ENCODE measurements at places on chromosomes 5 and 9.

DNA sequence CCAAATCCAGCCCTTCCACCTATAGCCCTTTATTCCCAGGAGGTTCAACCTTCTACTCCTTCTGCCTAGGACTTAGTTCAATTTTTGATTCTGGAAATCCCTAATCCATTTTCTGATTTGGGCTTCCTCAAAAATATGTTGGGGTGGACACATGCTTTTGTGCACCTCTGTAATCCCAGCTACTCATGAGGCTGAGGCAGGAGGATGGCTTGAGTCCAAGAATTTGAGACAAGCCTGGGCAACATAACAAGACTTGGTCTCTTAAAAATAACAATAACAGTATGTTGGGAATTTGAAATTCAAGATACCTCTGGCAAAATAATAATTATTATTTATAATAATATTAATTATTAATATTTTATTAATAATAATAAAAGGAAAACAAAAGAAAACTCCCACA is 188.7 kb upstream of the TLE4 start:
- no peak for DNase-seq
- no peaks in the 10 kb centered on the region for H3K36me3 ChIP-seq
- no peak overlapping the region for H3K27ac ChIP-seq
- no peak overlapping the region for H3K4me3 ChIP-seq
- no peaks in the 10 kb centered on the region for H3K27me3 ChIP-seq

DNA sequence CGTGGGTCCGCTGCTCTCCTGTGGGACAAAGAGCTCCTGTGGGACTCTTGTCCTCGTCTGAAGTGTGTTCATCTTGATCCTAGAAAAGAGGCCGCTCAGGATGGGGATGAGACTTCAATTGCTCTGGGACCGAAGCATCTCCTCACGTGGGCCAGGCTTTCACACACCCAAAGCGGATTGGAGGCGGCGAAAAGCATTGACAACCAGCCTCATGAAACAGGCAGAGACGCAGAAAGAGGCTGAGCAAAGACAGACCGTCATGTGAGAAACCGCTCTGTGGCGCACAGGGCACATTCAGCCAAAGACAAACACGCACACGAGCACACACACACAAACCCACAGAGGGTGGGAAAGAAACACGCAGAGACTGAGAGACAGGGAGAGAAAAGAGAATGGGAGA is 479.5 kb downstream of the SPATA31A7 start:
- no peaks in the 10 kb centered on the region for H3K4me1 ChIP-seq
- no peaks in the 10 kb centered on the region for H3K36me3 ChIP-seq
- H3K27me3 ChIP-seq = no peaks in the 10 kb centered on the region
- H3K27ac ChIP-seq = no peak overlapping the region

GRCh38 chr5:93805616-93806379 is 64.4 kb upstream of the POU5F2 start:
- no peak overlapping the region for H3K27ac ChIP-seq
- peaks cover 9% of the 10 kb centered on the region for H3K4me1 ChIP-seq
- DNase-seq = no peak
- H3K27me3 ChIP-seq = no peaks in the 10 kb centered on the region
- no peak overlapping the region for H3K4me3 ChIP-seq
- no peaks in the 10 kb centered on the region for H3K36me3 ChIP-seq

- H3K36me3 ChIP-seq = no peaks in the 10 kb centered on the region
- no peak overlapping the region for H3K4me3 ChIP-seq
- H3K4me1 ChIP-seq = peaks cover 3% of the 10 kb centered on the region
- no peak overlapping the region for H3K27ac ChIP-seq
These were observed 1008.9 kb downstream of the EFNA5 start for GRCh38 chr5:106661866-106662265.

- H3K4me3 ChIP-seq = no peak overlapping the region
- no peaks in the 10 kb centered on the region for H3K36me3 ChIP-seq
- DNase-seq = no peak
- H3K27me3 ChIP-seq = no peaks in the 10 kb centered on the region
- no peak overlapping the region for H3K27ac ChIP-seq
These were observed 192.2 kb downstream of the C9orf152 start for GRCh38 chr9:110015759-110016158.

GRCh38 chr5:35880156-35880555 is 23.5 kb downstream of the IL7R start:
- H3K4me1 ChIP-seq = peaks cover 4% of the 10 kb centered on the region
- H3K27me3 ChIP-seq = no peaks in the 10 kb centered on the region
- H3K27ac ChIP-seq = no peak overlapping the region
- DNase-seq = no peak

DNA sequence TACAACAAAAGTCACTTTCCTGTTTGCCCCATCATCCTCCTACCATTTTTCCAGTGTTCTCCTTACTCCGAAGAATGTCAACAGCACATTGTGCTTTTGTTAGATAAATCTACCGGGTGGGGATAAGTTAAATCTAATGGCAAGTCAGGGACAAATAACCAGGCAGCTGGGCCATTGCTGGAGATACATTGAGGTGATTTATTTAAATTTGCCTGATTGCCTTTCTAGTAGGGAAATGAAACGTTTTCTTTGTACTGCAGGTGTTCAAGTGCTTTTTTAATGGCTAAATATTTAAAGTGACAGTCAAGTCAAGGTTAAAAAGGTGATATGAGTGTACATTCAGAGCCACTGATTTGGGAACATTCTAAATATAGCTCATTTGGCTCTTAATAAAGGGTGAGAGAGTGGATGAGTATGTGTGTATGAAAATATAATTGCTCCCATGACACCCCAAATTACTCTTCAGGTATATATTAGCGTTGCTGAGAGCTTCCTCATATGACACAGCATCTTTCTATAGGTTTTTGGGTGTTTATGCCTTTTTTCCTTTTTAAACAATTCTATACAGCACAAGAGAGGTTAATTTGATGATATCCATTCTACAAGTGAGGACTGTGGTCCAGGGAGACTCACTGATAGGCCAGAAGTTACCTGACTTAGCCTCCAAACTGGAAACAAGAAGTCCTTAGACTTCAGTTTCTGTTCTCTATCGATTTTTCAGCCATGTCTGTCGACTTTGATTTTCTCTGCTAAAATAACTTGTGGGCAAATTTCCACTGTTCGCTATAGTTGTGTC is 51.9 kb downstream of the DMRT2 start:
- no peak for DNase-seq
- no peak overlapping the region for H3K4me3 ChIP-seq
- no peak overlapping the region for H3K27ac ChIP-seq
- no peaks in the 10 kb centered on the region for H3K36me3 ChIP-seq
- no peaks in the 10 kb centered on the region for H3K27me3 ChIP-seq
- peaks cover 3% of the 10 kb centered on the region for H3K4me1 ChIP-seq

- H3K27me3 ChIP-seq = no peaks in the 10 kb centered on the region
- no peak overlapping the region for H3K4me3 ChIP-seq
- H3K27ac ChIP-seq = peak overlapping the region; percentile 1
- no peak for DNase-seq
- peaks cover 3% of the 10 kb centered on the region for H3K4me1 ChIP-seq
- H3K36me3 ChIP-seq = no peaks in the 10 kb centered on the region
These were observed 389.1 kb upstream of the KIF2A start for GRCh38 chr5:61916621-61917620.

GRCh38 chr5:157366741-157367674 is 93.0 kb upstream of the NIPAL4 start:
- H3K4me1 ChIP-seq = no peaks in the 10 kb centered on the region
- H3K36me3 ChIP-seq = no peaks in the 10 kb centered on the region
- H3K4me3 ChIP-seq = no peak overlapping the region
- H3K27me3 ChIP-seq = no peaks in the 10 kb centered on the region
- H3K27ac ChIP-seq = no peak overlapping the region
- DNase-seq = no peak

DNA sequence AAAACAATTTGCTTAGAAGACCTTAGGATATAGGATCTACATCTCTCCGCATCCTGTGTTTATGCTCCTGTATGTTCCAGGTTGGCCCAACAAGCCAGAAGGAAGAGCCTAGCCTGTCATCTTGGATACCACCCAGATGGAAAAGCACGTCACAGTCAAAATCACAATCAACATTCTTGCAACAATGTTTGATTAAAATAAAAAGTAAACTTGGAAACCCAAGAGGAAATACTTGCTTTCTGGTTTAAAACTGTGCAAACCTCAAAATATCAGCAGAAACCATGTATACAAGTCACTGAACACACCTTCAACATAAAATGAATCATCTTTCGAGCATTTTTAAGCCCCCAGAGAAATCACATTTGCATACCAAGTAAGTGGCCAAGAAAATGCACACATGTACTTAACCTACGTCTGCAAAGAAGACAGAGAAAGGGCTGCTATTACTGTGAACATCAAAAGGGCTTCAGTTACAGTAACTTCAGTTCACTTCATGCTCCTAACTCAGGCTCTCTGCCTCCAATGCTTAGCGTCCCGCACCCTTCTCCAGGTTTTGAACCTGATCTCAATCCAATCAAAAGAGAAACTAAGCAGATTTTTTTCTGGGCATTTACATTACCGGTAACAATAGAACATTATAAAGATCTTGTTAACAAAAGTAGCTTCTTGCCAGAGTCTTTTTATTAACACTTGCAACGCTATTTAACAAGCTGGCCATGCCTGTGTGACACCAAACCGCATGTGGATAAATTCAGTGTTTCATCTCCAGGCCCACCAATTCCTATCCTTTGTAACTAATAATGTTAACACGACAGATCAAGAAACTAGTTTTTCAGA is 1.3 kb downstream of the ENC1 start:
- DNase-seq = no peak
- peak overlapping the region; percentile 83 for H3K4me3 ChIP-seq
- H3K27ac ChIP-seq = peak overlapping the region; percentile 85
- H3K36me3 ChIP-seq = peaks cover 10% of the 10 kb centered on the region
- peaks cover 36% of the 10 kb centered on the region for H3K4me1 ChIP-seq

DNA sequence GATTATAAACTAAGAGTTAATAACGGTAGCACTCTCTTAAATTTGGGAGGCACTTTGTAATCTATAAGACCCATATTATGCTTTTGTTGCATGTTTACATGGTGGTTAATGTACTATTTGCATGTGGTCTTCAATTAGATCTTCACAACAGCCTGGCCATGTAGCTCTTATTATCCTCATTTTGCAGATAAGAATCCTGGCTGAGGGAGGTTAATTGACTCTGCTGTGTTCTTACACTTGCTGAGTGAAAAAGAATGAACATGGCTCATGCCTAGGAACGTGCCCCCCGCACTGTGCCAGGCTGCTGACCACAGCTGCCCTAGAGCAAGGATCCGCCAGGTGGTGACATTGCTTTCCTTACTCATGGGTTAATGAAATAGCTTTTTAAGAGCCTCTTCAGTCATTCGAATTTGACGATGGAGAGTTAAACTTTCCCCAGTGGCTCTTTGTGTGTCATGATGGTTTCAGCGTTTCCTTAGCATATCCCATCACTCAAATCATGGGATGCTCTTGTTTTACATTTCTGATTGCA is 97.9 kb downstream of the CDH6 start:
- no peak overlapping the region for H3K27ac ChIP-seq
- no peak overlapping the region for H3K4me3 ChIP-seq
- H3K36me3 ChIP-seq = no peaks in the 10 kb centered on the region
- H3K27me3 ChIP-seq = no peaks in the 10 kb centered on the region

GRCh38 chr5:9105851-9106250 is 440.0 kb downstream of the SEMA5A start:
- H3K4me3 ChIP-seq = no peak overlapping the region
- H3K27ac ChIP-seq = no peak overlapping the region
- H3K4me1 ChIP-seq = no peaks in the 10 kb centered on the region
- DNase-seq = no peak

DNA sequence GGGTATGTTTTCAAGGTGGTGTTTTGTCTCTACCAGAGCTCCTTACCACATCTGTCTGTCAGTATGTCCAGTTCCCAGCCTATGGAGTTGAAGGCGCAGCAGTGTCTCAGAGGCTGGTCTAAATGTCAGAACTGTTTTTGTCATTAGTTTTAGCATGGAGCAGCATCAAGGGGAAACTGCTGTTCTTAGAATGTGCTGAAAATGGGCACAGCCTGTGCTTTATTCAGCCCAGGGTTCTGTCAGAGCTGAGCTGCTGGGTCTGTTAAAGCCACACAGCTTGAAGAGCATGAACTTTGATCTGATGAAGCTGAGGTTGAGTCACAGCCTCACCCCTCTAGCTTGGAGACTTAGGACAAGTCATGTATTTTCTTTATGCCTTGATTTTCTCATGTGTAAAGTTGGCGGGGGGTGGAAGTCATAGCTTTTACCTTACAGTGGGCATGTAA is 71.9 kb downstream of the RALGPS1 start:
- H3K27me3 ChIP-seq = no peaks in the 10 kb centered on the region
- no peaks in the 10 kb centered on the region for H3K36me3 ChIP-seq
- H3K4me1 ChIP-seq = peaks cover 34% of the 10 kb centered on the region
- peak overlapping the region; percentile 49 for H3K27ac ChIP-seq

DNA sequence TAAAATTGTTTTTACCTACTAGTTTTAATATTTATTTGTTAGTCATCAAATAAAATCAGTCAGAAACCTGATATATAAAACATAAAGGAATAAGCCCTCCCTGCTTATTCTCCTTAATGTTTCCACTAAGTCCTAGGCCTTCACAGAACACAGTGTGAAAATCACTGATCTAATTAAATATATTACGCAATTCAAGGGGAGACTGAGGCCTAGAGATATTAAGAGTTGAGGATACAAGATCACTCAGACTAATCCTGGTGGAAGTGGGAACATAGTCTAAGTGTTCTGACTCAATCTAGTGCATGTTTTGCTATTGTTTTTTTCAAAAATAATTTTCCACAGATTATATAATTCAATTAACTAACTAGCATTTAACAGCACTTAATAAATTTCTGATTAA is 401.1 kb downstream of the SLCO4C1 start:
- no peaks in the 10 kb centered on the region for H3K36me3 ChIP-seq
- no peak overlapping the region for H3K4me3 ChIP-seq
- H3K27me3 ChIP-seq = no peaks in the 10 kb centered on the region

DNA sequence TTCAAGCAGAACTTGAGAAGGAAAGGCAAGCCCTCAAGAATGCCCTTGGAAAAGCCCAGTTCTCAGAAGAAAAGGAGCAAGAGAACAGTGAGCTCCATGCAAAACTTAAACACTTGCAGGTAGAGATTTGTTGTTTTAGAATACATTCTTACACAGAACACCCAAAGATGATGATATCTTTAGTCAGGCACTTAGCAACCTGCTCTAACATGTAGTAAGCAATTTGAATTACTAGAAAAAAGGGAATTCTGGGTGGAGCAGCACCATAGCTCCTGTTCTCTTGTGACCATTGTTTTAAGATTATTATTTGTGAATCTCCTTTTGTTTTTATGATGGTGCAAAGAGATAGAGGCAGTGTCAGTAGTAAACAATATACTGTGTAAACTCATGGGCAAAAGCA is 63.1 kb downstream of the RAB14 start:
- H3K4me1 ChIP-seq = peaks cover 9% of the 10 kb centered on the region
- no peaks in the 10 kb centered on the region for H3K27me3 ChIP-seq
- DNase-seq = no peak
- peaks cover 48% of the 10 kb centered on the region for H3K36me3 ChIP-seq

GRCh38 chr5:99686538-99686937 is 757.7 kb upstream of the CHD1 start:
- DNase-seq = no peak
- H3K27ac ChIP-seq = no peak overlapping the region
- no peaks in the 10 kb centered on the region for H3K4me1 ChIP-seq
- no peaks in the 10 kb centered on the region for H3K27me3 ChIP-seq
- no peaks in the 10 kb centered on the region for H3K36me3 ChIP-seq

- H3K27me3 ChIP-seq = no peaks in the 10 kb centered on the region
- no peaks in the 10 kb centered on the region for H3K4me1 ChIP-seq
- no peaks in the 10 kb centered on the region for H3K36me3 ChIP-seq
- no peak overlapping the region for H3K27ac ChIP-seq
- no peak for DNase-seq
These were observed 165.3 kb downstream of the ERCC6L2 start for GRCh38 chr9:96040591-96041461.
